ENCODE measurements at places on chromosomes 6 and 20.

DNA sequence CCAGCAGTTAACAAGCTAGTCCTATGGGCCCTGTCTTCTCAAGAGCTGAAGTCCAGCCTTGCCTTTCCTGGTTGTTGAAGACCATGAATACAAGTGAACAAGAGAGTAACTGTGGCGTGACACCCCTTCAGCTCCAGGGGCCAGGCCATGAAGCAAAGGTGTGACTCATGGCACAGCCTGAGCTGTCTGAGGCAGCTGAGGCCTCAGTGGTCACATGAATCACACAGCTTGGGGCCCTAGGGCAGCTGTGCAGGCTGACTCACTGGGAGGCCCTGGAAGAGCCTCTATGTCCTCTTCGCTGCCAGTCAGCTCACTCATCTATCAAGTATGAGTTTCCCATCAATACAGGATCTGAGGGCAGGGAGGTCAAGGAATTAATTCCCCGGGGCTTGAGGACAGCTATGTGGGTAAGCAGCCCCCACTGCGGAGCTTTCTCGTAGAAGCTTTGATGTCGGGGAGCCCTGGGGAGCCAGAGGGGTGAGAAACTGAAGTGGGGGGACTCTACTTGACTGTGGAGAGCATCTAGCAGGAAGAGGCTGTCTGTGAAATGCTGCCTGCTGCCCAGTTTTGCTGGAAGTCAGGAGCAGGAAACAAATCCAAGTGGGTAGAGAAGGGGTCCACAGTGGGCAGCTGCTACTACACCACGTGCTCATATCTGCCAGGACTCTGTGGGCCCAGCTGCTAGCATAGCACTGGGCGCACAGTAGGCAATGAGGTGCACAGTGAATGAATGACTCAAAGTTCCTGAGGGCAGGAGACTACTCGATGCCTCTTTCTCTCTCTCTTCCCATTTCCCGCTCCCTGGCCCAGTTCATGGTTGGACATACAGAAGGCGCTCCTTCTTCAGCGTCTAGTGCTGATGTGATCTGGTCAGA is 13.7 kb upstream of the FAM83C start:
- peak; percentile 100 for DNase-seq

DNA sequence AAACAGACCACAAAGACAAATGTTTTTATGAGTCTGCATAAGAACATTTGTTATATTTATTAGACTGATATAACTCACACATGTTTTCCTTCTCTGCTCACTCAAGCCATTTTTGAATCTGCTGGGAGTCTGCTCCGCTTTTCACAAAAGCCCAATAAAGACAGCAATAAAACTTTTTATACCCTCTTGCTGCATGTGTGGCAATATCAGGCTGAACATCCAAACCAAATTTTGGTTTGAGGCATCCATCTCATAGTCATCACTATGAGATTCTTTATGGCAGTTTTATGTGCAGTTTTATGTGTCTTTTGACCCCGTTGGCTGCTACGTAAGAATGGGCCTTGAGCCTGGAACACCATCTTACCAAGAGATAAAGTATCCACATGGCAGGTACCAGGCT is 1276.8 kb upstream of the ADGRB3 start:
- no peak for DNase-seq

DNA sequence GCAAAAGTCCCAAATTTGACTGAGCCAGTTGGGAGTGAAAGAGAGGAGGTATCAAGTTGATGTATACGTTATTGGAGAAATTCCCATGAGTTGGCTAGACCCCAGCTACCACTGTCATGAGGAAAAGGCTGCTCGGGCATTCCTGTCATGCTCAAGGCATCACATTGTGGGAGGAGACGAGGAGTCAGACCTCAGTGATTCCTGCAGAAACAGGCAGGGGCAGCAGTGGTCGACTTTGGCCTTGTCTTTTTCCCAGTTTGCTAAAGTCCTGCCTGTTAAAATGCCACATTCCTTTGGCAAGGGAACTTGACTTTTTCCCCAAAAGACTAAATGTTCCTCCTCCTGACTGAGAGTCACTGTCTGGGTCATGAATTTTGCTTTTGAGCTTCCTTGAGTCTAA is 295.5 kb upstream of the HS3ST5 start:
- no peak for DNase-seq

GRCh38 chr6:11412011-11412424 is 125.5 kb upstream of the TMEM170B start:
- no peak for DNase-seq

GRCh38 chr6:120966321-120966720 is 368.0 kb downstream of the TBC1D32 start:
- no peak for DNase-seq

DNA sequence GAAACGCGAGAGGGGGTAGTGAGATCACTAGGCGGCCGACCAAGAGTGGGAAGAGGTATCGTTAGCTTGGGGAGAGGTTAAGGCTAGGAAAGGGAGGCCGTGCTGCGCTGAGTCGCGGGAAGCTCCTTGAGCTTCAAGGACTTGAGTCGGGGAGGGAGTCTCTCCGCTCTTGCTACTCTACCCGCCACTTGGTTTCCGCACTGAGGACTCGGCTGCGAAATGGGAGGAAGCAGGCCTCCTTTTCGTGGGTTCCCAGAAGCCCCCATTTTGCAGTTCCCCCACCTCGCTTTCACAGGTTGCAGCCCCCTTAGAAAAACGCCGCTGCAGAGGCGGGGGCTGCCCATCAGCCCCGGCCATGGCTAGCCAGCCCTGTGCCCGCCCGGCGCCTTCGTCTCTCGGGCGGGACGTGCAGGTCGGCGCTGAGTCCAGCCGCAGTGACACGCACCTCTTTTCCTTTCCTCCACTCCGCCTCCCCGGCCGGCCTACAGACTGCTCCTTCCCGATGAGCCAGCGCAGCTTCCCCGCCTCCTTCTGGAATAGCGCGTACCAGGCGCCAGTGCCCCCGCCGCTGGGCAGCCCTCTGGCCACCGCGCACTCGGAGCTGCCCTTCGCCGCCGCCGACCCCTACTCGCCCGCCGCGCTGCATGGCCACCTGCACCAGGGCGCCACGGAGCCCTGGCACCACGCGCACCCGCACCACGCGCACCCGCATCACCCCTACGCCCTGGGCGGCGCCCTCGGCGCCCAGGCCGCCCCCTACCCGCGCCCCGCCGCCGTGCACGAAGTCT is 4.9 kb downstream of the VGLL2 start:
- no peak for DNase-seq

GRCh38 chr6:71194724-71195123 is 93.9 kb upstream of the OGFRL1 start:
- DNase-seq, result no peak

DNA sequence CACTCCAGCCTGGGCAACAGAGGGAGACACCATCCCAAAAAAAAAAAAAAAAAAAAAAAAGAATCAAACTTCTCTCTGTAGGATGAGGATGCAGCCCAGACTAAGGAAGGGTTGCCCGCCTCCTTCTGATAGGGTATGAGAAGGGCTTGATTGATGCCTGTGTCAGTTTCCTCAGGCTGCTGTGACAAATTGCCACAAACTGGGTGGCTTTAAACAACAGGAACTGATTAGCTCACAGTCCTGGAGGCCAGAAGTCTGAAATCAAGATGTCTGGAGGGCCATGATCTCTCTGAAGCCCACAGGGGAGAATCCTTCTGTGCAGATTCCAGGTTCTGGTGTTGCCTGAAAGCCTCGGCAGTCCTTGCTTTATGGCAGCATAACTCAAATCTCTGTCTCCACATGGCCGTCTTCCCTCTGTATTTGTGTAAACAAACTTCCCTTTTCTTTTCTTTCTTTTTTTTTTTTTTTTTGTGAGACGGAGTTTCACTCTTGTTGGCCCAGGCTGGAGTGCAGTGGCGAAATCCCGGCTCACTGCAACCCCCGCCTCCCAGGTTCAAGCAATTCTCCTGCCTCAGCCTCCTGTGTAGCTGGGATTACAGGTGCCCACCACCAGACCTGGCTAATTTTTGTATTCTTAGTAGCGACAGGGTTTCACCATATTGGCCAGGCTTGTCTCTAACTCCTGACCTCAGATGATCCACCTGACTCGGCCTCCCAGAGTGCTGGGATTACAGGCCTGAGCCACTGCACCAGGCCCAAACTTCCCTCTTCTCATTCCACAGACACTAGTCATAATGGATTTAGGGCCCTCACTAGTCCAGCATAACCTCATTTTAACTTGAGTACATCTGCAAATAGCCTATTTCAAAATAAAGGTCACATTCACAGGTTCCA is 11.2 kb upstream of the CDK19 start:
- DNase-seq, result no peak

GRCh38 chr6:69907981-69908498 is 41.7 kb downstream of the COL19A1 start:
- DNase-seq, result no peak

GRCh38 chr6:169139179-169139971 is 114.3 kb downstream of the THBS2 start:
- no peak for DNase-seq

- no peak for DNase-seq
These were observed 35.4 kb upstream of the E2F3 start for GRCh38 chr6:20366082-20366830.

GRCh38 chr6:20719980-20720379 is 185.7 kb downstream of the CDKAL1 start:
- DNase-seq, result no peak

GRCh38 chr6:157535340-157536222 is 154.6 kb downstream of the ZDHHC14 start:
- no peak for DNase-seq

DNA sequence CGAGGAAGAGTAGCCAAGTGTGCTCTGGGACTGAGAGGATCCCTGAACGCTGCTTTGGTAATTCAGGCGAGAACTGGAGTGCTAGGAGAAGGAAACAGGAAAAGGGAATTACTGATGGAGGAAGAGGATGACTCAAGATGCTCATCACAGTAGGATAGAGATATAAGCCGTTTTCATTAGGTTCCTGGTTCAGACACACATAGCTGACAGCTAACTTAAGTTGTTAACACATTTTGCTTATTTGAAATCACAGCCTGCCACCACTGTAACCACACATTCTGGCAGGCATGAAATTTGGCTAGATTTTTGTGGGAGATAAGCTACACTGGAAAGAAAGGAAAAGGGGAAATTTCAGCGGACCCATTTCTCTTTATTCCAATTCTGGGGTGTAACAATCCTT is 138.2 kb upstream of the SLC22A16 start:
- no peak for DNase-seq

- DNase-seq, result peak; percentile 36
These were observed 637.6 kb downstream of the RNF144B start for GRCh38 chr6:19024737-19025136.

- no peak for DNase-seq
These were observed 15.2 kb downstream of the RSPH4A start for GRCh38 chr6:116631379-116631990.

- no peak for DNase-seq
These were observed 57.1 kb downstream of the UST start for GRCh38 chr6:148803979-148804378.

DNA sequence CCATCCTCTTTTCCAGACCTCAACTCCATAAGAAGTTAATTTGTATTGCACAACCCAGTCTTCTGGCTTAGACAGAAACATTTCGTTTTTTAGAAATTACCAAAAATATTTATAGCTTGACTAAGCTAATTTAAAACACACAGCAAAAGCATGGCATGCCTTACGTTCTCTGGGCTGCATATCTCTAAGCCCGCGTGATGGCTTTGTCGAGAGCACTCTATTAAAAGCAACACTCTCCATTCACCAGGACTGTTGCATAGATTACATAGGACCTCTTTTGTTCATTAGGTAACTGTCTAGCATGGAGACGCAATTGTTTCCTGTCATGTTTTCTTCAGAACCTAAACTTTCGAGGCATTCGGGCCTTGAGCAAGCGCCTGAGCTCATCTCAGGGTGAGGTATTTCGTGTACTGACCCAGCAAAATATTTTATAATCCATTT is 104.5 kb downstream of the IBTK start:
- no peak for DNase-seq

GRCh38 chr20:48720256-48720985 is 107.4 kb downstream of the PREX1 start:
- no peak for DNase-seq

- DNase-seq, result no peak
These were observed 230.9 kb downstream of the CDC5L start for GRCh38 chr6:44618371-44618770.

GRCh38 chr6:25866011-25866410 is 8.0 kb downstream of the SLC17A3 start:
- DNase-seq, result no peak
